ENCODE measurements at places on chromosomes 7 and 10.

- DNase-seq = peak; percentile 14
These were observed 9.9 kb upstream of the SRRM3 start for GRCh38 chr7:76191783-76192240.

DNA sequence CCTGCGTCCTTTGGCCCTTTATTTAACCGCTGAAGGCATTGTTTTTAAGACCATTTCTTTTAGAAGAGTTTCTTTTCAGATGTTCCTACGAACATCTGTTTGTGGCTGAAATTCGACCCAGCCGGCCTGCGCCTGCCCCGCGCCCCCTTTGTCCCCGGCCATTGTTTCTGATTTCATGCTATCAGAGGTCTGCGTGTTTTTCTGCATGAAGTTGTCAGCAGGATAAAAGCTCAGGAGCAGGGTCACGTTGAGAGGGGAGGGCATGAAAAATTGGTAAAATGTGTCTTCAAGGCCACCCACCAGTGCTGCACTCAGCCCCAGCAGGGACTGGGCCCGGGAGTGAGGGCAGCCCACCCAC lies 43.1 kb downstream of the NKX6-2 start:
- DNase-seq = peak; percentile 69

GRCh38 chr7:1243964-1244416 lies 11.3 kb downstream of the UNCX start:
- DNase-seq = no peak

GRCh38 chr10:103619424-103620351 lies 126.2 kb downstream of the NEURL1 start:
- DNase-seq = no peak

- peak; percentile 82 for DNase-seq
These were observed at the start of gene FAM171A1 for GRCh38 chr10:15370856-15371701. Gene FAM171A1 (minus strand): TSS chr10:15371289. CDS start chr10:15371052, 237 bp downstream.

DNA sequence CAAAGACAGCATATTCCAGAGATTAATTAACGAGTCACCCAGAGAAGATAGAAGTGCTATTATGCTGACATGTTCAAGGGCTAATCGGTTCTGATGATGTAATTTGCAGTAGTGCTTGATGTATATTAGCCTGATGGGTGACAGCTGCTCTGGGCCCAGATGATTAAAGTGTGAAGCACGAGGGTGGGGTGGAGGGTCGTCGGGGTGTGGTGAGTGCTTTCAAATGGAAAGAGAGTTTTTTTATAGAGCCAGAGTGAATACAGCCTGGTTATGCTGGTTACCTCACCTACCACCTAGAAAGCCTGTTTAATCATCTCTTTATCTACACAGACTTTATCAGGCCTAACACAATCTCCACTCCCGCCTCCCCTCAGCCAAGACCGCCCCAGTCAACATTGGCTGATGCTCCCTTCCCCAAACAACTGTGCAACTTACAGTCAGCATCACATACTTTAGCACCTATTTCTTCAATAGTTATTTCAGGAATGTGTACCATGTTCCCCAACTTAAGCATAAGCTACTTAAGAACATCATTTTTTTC lies 11.5 kb upstream of the STN1 start:
- DNase-seq = no peak

GRCh38 chr7:91852263-91852741 lies 28.2 kb downstream of the MTERF1 start:
- DNase-seq = peak; percentile 36

DNA sequence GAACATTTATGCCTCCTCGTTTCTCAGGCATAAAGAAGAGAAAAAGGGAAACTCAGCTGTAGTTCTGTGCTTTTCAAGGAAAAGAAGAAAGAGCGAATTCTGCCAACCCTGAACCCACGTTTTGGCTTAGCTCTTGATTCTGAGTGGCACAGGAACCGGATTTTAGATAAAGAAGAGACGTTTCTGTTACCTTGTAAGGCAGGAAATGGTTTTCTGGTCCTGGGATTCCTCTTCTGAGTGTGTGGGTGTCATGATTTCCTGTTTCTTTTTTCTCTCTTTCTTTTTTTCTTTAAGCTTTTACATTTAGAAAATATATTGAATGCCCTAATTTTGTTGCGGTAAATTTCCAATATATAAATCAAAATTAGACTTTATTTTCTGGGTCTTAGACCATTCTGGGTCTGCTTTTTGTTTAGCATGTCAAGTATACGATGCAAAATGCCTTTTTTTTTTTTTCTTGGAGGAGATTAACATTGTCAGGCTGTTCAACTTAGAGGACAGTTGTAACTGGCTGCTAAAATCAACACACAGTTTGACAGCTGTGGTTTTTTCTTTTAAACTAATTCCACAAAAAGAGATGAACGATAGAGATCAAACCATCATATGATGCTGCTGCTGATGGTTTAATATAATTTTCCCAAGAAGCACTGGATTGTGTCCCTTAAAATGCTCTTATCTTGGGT lies 190.8 kb downstream of the GATA3 start:
- DNase-seq = no peak

DNA sequence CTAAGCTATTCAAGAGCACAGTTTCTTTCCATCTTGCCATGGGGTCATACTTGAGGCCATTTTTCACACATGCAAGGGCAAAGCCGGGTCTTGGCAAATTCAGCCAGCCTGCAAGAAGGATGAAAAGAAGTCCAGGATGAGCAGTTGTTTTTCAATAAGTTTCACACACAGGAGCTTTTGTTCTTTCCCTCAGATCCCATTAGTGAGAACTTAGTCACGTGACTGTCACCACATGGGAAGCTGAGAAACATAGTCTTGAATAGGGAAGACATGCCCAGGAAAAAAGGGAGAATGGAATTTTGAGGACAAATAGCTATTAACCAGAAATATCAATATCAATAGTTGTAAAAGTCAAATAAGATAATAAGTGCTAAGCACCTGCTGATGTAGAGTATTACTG lies 137.7 kb downstream of the AHR start:
- no peak for DNase-seq

DNA sequence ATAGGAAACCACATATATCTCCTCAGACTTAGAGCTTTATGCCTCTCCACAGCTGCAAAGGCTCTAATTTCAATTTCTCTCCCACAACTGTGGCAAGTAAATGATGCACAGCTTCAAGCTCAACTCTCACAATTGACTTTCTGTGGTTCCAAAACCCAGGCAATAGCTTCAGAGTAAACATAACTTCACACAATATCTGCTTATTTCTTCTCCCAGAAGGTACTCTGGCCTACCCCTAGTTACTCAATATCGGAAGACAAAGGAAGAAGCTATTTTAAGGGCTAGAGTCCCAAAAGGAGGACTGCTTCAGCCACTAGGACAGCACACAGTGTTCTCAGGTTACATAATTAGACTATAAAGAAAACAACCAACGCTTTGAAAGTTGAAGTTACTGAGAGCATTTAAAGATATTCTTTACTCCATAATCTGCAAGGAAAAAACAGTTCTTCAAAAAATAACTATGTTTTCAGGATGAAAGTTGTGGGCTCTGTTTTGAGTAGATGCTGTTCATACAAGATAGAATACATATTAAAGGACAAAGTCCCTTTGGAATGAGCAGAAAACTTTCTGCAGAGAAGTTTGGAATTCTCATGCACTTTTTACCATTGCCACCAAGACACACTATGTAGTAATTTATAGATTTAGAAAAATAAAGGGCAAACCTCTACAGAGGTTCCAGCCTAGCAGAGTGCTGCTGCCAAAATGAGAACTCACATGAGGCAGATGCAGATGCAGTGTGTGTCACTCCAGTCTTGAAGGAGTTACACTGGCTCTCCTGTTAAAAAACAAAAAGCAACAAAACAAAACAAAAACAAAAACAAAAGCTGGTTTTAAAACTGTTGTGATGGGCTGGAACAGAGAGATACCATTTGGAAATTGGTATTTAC lies 81.8 kb downstream of the NT5C2 start:
- peak; percentile 60 for DNase-seq

GRCh38 chr10:125128397-125129075 lies 31.8 kb downstream of the CTBP2 start:
- DNase-seq = no peak

- peak; percentile 90 for DNase-seq
These were observed 951.0 kb downstream of the LRMDA start for GRCh38 chr10:76382381-76382851.

- no peak for DNase-seq
These were observed 33.6 kb upstream of the LMTK2 start for GRCh38 chr7:98073047-98073446.

DNA sequence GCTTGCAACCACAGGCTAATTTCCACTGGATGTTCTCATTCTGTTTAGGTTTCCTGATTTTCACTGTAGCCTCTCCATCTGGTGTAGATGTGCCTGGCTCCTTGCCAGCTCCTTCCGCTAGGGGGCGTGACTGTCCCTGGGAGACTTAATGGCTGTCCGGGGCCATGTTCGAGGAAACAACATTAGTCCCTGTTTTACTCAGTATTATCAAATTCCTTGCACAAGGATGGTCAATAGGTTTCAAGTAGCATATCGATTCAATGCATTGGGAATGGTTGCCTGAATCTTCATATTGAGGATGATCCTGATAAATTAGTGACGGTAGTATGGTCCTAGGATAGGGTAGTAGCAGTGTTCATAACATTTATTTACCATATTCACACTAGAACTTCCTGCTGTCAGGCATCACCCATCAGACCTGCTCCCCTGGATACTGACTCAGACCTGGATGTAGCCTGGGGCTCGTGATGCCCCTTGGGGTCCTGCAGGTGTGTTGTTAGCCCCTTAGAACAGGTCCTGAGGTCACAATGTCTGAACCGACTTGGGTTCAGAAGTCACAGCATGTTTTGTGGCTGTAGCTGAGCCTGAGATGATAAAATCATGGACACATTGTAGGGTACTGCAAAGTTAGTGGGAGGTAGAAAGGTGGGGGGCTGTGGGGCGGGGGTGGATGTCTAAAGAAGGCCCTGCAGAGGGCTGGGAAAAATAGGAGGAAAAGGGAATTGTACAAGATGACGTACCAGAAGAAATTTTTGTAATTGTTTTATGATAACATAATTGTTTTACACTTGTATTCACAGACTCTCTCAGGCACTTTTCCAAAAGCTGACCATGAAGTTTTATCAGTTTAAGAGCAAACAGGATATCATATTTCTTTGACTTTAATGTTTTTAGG lies 8.9 kb upstream of the EXOC6 start:
- peak; percentile 31 for DNase-seq

GRCh38 chr7:44310221-44310848 lies 15.1 kb downstream of the CAMK2B start:
- DNase-seq = no peak

DNA sequence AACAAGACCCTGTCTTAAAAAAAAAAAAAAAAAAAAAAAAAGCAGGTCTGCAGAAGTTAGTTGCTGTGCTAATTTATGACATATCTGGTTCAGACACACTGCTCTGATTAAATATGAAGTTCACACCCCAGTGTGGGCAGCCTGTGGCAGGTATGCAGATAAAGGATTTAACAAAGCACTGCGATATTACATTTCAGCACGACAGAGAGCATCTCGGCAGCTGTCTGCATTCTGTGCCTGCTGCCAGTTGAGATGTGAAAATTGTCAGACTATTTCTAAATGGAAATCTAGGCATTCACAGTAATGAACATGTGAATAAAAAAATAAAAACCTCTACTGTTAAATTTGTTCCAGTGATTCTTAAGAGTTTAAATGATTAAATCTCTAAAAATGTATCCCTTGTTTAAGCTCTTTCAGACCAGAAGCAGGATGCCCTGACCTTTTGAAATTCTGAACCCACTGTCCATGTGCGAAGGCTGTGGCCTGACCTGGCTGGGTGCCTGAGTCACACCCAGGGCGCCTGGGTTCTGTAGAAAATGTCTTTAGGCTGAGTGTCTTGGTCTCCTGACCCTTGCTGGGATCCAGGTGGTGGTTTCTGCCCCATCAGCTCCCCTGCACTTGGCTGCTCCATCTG lies 272.9 kb downstream of the WDR37 start:
- no peak for DNase-seq

DNA sequence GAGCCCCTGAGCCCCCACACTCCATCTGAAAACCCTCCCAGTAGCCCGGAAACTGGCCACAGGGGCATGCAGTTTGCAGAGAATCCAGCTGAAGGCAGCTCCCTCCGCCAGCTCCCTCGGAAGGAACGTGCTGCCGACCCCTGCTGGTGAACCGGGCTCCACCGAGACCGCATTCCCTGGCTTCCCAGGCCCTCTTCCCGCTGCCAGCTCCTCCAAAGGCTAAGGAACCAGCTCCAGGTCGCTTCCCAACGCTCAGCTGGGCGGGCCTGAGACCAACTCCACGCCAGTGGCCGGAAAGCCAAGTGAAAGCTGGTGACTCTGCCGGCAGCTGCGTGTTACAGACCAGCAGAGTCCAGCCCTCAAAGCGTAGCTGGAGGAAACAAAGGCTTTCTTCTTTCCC lies 35.8 kb downstream of the GPER1 start:
- peak; percentile 56 for DNase-seq

- no peak for DNase-seq
These were observed 86.9 kb downstream of the MPP7 start for GRCh38 chr10:28215930-28216329.

- no peak for DNase-seq
These were observed 8.7 kb upstream of the UNC5B start for GRCh38 chr10:71203716-71204115.

GRCh38 chr10:28365840-28366239 lies 63.0 kb upstream of the MPP7 start:
- DNase-seq = no peak

- no peak for DNase-seq
These were observed 268.3 kb upstream of the SHH start for GRCh38 chr7:156080596-156080995.

GRCh38 chr7:99375070-99375807 lies 709 bp downstream of the ARPC1B start:
- peak; percentile 79 for DNase-seq

DNA sequence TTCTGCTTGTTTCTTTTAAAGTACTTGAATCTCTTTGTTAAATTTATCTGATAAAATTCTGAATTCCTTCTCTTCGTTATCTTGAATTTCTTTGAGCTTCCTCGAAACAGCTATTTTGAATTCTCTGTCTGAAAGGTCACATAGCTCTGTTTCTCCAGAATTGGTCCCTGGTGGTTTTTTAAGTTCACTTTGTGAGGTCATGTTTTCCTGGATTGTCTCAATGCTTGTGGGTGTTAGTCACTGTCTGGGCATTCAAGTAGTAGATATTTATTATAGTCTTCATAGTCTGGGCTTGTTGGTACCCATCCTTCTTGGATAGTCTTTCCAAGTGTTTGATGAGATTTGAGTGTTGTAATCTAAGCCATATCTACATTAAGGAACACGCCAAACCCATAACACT lies 1060.6 kb downstream of the LRMDA start:
- peak; percentile 73 for DNase-seq

DNA sequence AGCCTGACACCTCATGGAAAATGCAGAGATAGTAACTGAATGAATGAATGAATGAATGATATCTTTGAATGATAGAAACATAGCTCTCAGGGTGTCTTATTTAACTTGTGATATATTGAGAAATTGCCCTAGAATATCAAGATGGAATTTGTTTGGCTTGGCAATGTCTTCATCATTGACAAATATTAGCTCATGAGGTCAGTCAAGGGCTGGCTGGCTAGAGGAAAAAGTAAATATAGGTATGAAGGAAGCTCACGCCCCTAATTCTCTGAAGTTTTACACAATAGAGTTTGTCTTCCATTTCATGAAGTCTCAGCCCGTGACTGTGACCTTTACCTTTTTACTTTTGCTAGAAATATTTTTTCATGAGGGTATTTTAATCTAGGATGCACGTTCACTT lies 305.2 kb downstream of the ADARB2 start:
- DNase-seq = no peak
